Caki2 (cell line): ENCODE measurements at places on chromosomes 16 and 17. TPM values are rescaled to one million over a fixed set of nuclear protein-coding genes. Genes with fewer than 3 reads are reported as not detected.
A peak's percentile ranks its signal among the peaks of the same experiment; 100 is the strongest.

The PKMYT1 gene
- total RNA-seq, result 25.5 and 39.1 TPM in 2 replicates

The GSPT1 gene
- 19.2 and 35.4 TPM in 2 replicates for total RNA-seq

The RAMP2 gene
- total RNA-seq, result not detected in 2 replicates

The WNK4 gene
- total RNA-seq, result not detected in 2 replicates

The TELO2 gene
- 77.2 and 81.8 TPM in 2 replicates for total RNA-seq

The RNU2-1 gene
- not detected in 2 replicates for total RNA-seq

The GRIN2C gene
- total RNA-seq, result 0.51 and 1.3 TPM in 2 replicates

The CCL16 gene
- total RNA-seq, result not detected in 2 replicates

The CX3CL1 gene
- 16.4 and 59.5 TPM in 2 replicates for total RNA-seq

The TMEM100 gene
- total RNA-seq, result not detected in 2 replicates

The TRPV3 gene
- not detected in 2 replicates for total RNA-seq

GRCh38 chr16:49588026-49588425 lies 214.4 kb downstream of the C16orf78 start:
- DNase-seq, result no peak

DNA sequence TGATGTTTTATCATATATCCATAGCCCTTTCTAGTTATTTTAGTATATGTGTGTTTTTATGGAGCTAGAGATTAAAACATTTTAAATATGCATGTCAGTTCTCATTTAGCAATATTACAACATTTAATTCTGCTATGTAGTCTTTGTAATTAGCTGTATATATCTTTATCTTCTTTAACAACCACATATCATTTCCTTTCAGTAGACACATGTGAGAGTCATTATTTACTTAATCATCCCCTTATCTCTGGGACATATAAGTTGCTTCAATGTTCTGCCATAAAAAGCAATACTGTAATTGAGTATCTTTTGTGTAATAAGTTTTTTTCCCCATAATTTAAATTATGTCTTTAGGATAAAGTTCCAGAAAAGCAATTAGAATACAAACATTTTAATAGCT lies 52.0 kb upstream of the CLEC3A start:
- DNase-seq, result no peak

DNA sequence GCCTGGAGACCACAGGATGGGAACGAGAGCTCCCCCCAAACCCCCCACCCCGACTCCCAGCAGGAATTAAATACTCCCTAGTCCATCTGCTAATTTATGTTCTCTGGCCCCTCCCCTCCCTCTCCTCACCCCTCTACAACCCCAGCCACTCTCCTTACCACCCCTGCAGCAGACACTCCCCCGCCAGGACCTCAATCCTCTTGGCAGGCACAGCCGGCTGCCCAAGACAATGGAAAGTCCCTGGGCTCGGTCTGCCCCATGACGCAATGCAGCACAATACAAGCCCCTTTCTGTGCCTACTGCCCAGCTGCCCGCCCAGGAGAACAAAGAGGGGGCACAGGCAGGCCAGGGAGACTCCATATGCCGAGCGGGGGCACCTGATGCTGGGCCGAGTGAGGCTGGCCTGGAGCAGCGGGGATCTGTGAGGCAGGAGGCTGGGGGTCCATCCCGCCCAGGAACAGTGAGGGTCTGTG lies 30.3 kb upstream of the CDC42EP4 start:
- peak; percentile 87 for DNase-seq

GRCh38 chr16:74601126-74601871 lies 5.6 kb downstream of the GLG1 start:
- DNase-seq, result no peak

- DNase-seq, result no peak
Observed at GRCh38 chr16:56744996-56745640, 15.2 kb downstream of the NUP93 start.

GRCh38 chr17:9408868-9409829 lies 166.5 kb downstream of the STX8 start:
- DNase-seq, result no peak

- no peak for DNase-seq
Observed at GRCh38 chr16:30662449-30662848, 4.2 kb downstream of the FBRS start.
